ENCODE measurements at places on chromosomes 7 and 10.
A peak's percentile ranks its signal among the peaks of the same experiment; 100 is the strongest.

- peaks cover 50% of the 10 kb centered on the region for H3K27me3 ChIP-seq
- no peak overlapping the region for H3K27ac ChIP-seq
- DNase-seq, result no peak
- no peak overlapping the region for H3K4me3 ChIP-seq
- H3K4me1 ChIP-seq, result no peaks in the 10 kb centered on the region
- H3K36me3 ChIP-seq, result peaks cover 2% of the 10 kb centered on the region
Measured at GRCh38 chr7:55589905-55590304, 17.6 kb upstream of the VOPP1 start.

DNA sequence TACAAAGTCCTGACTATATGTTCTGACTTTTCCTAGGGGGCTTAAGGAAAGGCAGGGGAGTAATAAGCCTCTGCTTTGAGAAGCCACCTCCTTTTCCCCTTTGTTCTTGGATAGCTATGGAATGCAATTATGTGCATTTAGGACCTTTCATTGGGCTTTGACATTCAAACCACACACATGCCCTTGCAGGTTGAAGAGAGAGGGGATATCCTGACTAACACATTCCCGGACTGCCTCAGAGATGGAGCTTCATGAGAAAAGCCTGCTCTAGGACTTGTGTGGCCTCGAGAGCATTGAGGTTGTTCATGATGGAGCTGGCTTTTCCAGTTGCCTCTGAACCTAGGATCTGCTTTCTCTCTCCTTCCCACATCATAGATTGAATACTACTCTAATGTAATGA lies 694.5 kb downstream of the LRMDA start:
- no peaks in the 10 kb centered on the region for H3K27me3 ChIP-seq
- H3K4me1 ChIP-seq, result no peaks in the 10 kb centered on the region
- no peak overlapping the region for H3K27ac ChIP-seq
- no peak for DNase-seq

DNA sequence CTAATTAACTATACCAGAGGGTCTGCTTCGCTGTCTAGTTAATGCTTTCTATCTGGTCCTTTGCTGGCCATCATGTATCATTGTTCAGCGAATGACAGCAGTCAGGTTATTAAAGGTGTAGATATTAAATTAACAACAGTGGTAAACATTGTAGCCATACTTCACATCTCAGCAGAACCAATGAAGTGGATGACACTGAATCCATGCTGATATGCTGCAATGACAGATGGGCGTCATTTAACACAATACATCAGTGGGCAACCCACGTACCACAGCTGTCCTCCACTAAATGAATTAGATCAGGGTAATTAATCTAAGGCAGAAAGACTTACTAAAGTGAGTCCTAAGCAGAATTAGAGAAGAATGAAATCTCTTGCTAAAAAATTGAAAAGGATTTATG lies 767.2 kb downstream of the NXPH1 start:
- no peaks in the 10 kb centered on the region for H3K36me3 ChIP-seq
- no peaks in the 10 kb centered on the region for H3K27me3 ChIP-seq
- H3K27ac ChIP-seq, result no peak overlapping the region
- H3K4me1 ChIP-seq, result no peaks in the 10 kb centered on the region

DNA sequence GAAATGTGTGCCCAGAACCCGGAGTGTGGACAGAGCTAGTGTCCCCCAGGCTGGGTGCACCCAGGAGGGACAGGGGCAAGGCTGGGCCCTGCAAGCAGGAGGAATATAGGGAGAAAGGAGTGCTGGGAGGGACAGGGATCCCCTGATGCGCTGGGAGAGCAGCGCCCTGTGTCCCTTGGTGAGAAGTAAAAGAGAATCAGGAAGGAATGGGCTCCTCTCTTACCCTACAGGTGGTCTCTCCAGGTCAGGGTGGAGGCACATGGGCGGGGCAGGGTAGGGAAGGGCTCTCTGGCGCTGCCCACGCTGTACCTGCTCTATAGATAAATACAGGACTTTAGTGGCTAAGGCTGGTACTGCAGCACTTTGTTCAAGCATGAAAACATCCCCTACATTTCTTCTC lies 753.8 kb downstream of the GRID1 start:
- H3K27me3 ChIP-seq, result peaks cover 5% of the 10 kb centered on the region
- peaks cover 3% of the 10 kb centered on the region for H3K36me3 ChIP-seq
- peak overlapping the region; percentile 74 for H3K4me3 ChIP-seq
- DNase-seq, result peak; percentile 9
- peak overlapping the region; percentile 89 for H3K27ac ChIP-seq

DNA sequence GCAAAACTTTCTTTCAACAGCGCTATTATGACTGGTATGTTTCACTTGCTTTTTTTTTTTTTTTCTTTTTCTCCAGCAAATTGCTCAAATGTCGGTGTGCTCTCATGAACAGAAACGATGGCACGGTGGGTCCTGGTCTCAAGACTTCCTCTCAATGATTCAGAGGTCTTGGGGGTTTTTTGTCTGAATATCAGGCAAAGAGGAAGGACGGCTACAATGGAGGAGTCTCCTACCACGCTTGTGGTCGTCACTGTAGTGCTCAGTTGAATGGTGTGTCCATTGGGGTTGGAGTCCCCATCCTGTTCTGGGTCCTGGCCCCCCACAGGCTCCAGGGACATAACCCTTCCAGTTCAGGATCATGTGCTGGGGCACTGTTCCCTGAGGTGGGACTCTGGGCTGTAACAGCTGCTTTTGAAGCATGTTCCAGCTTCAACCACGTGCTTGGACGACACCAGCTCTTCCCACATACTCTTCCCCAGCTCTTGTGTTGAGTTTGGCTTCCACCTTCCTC lies 266.7 kb upstream of the KLF6 start:
- H3K36me3 ChIP-seq, result no peaks in the 10 kb centered on the region
- H3K4me1 ChIP-seq, result no peaks in the 10 kb centered on the region
- DNase-seq, result no peak
- no peaks in the 10 kb centered on the region for H3K27me3 ChIP-seq
- no peak overlapping the region for H3K27ac ChIP-seq

GRCh38 chr7:23964715-23965114 lies 254.7 kb downstream of the STK31 start:
- H3K4me1 ChIP-seq, result no peaks in the 10 kb centered on the region
- no peak overlapping the region for H3K27ac ChIP-seq
- no peak for DNase-seq
- no peak overlapping the region for H3K4me3 ChIP-seq

- H3K27ac ChIP-seq, result no peak overlapping the region
- H3K27me3 ChIP-seq, result no peaks in the 10 kb centered on the region
- H3K4me3 ChIP-seq, result no peak overlapping the region
- no peaks in the 10 kb centered on the region for H3K36me3 ChIP-seq
Measured at GRCh38 chr7:82162289-82162688, 281.3 kb downstream of the CACNA2D1 start.

DNA sequence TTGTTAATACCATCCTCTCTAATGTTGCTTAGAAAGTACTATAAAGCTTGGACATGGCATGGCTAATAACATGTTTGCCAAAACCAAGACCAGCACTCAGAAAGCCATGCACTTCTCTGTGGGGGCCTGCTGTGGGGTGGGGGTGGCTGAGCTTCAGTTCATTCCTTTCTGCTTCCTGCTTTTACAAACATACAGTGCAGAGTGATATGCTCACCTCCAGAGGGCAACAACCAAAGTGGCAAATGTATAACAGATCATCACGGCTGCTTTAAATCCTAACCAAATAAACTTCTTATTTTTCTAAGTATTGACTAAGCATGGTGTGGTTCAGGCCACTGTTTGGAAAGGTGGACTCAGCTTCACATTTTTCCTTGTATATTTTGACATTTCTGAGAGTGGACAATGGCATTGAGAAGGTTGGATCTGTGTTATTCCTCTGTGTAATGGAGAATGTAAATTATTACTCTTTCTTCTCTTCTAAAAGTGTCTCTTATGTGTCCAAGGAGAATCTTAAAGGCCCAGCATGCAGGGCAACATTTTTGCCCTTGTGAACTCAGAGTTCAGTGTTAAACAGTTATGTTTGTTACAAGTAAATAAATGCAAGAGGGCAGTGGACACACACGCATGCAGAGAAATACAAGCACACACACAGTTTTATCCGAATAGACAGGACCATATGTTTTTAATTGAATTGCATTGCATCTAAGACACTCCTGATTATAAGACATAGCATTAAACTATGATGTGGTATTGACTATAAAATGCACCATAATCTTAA lies 186.1 kb downstream of the HERPUD2 start:
- no peaks in the 10 kb centered on the region for H3K36me3 ChIP-seq
- no peaks in the 10 kb centered on the region for H3K4me1 ChIP-seq
- H3K4me3 ChIP-seq, result no peak overlapping the region
- peaks cover 44% of the 10 kb centered on the region for H3K27me3 ChIP-seq
- H3K27ac ChIP-seq, result no peak overlapping the region

DNA sequence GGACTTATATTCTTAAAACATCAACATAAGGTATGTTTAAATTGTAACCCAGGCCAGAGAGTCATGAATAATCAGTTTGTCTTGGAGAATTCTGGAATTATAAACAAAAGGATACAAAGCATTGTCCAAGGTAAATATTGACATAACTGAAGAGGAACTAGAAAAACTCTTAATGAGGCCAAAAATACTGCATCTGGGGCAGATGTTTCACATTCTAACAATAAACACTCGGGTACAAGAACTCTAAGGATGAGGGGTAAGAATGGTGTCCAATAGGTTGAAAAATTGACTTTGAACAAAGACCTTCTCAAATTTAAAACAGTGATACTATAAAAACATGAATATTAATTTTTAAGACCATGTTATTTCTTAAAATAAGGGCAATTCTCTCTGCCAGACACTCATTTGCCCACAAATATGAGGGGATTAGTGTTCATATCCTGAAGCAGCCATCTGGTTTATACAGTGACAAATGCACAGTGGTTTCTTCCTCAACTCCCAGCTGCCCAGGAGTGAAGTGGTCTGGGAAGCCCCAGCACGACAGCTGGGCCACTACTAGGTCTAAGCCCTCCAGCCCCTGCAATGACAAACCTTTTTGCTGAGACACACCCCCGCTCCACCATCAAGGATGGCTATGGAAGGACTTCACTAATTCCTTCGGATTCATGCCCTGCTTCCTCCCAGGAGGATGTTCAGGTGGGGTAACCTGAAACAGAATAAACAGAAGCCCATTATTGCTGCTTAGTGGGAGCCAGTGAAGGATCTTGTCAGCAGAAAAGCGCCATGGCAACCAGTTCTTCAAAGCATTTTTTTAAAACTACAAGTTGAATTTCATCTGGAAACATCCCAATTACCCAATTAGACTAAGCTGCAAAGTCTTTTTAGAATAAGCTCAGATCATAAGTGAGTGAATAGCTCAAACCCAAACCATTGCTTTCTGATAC lies 107.5 kb upstream of the ARID5B start:
- H3K27me3 ChIP-seq, result no peaks in the 10 kb centered on the region
- no peaks in the 10 kb centered on the region for H3K4me1 ChIP-seq
- H3K27ac ChIP-seq, result no peak overlapping the region
- no peak overlapping the region for H3K4me3 ChIP-seq

GRCh38 chr10:34180749-34181148 lies 634.3 kb downstream of the PARD3 start:
- no peak overlapping the region for H3K27ac ChIP-seq
- H3K36me3 ChIP-seq, result no peaks in the 10 kb centered on the region
- no peak for DNase-seq
- no peaks in the 10 kb centered on the region for H3K4me1 ChIP-seq

- H3K27ac ChIP-seq, result no peak overlapping the region
- no peak overlapping the region for H3K4me3 ChIP-seq
- peaks cover 21% of the 10 kb centered on the region for H3K27me3 ChIP-seq
- no peak for DNase-seq
- H3K4me1 ChIP-seq, result no peaks in the 10 kb centered on the region
- H3K36me3 ChIP-seq, result no peaks in the 10 kb centered on the region
Measured at GRCh38 chr7:156629873-156630272, 10.7 kb upstream of the RNF32 start.

DNA sequence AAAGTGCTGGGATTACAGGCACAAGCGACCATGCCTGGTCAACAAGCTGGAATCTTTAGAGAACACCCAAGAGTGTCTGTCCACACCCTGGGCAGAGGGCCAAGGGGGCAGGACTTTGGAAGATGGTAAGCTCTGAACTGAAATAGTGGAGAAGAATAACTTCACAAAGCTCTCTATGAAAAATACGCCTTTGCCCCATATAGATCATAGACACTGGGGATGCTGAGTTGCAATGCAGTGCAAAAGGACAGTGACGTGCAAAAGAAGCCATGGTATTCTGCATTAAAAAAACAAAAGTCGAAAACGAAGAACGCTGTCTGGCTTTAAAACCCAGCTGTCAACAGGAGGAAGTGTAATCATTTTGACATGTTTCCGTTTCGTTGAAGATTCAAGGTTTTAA lies 353.6 kb downstream of the CALN1 start:
- no peaks in the 10 kb centered on the region for H3K27me3 ChIP-seq
- no peak overlapping the region for H3K4me3 ChIP-seq
- DNase-seq, result no peak
- H3K27ac ChIP-seq, result no peak overlapping the region
- no peaks in the 10 kb centered on the region for H3K36me3 ChIP-seq

GRCh38 chr7:130218806-130219620 lies 11.4 kb downstream of the SSMEM1 start:
- H3K27ac ChIP-seq, result no peak overlapping the region
- no peak for DNase-seq
- H3K36me3 ChIP-seq, result no peaks in the 10 kb centered on the region
- no peak overlapping the region for H3K4me3 ChIP-seq
- no peaks in the 10 kb centered on the region for H3K4me1 ChIP-seq

- no peaks in the 10 kb centered on the region for H3K36me3 ChIP-seq
- no peaks in the 10 kb centered on the region for H3K4me1 ChIP-seq
- no peak overlapping the region for H3K4me3 ChIP-seq
- H3K27me3 ChIP-seq, result no peaks in the 10 kb centered on the region
- DNase-seq, result no peak
Measured at GRCh38 chr10:83458611-83459010, 680.7 kb upstream of the GHITM start.

GRCh38 chr7:83487801-83488200 lies 161.1 kb downstream of the SEMA3E start:
- H3K27me3 ChIP-seq, result no peaks in the 10 kb centered on the region
- no peak overlapping the region for H3K4me3 ChIP-seq
- no peak overlapping the region for H3K27ac ChIP-seq
- no peaks in the 10 kb centered on the region for H3K4me1 ChIP-seq

GRCh38 chr7:149773446-149774236 lies at the start of gene ZNF467:
ZNF467 (minus strand) TSS chr7:149773588; CDS start chr7:149771032, 2,556 bp downstream.
- H3K4me1 ChIP-seq, result no peaks in the 10 kb centered on the region
- no peak within 1 kb of the TSS for H3K27ac ChIP-seq
- DNase-seq, result no peak
- H3K4me3 ChIP-seq, result peak within 1 kb of the TSS; percentile 81
- H3K27me3 ChIP-seq, result no peaks in the 10 kb centered on the region

- H3K4me3 ChIP-seq, result no peak overlapping the region
- no peaks in the 10 kb centered on the region for H3K4me1 ChIP-seq
- no peak overlapping the region for H3K27ac ChIP-seq
- H3K27me3 ChIP-seq, result no peaks in the 10 kb centered on the region
Measured at GRCh38 chr10:64537112-64537511, 1015.9 kb downstream of the REEP3 start.

DNA sequence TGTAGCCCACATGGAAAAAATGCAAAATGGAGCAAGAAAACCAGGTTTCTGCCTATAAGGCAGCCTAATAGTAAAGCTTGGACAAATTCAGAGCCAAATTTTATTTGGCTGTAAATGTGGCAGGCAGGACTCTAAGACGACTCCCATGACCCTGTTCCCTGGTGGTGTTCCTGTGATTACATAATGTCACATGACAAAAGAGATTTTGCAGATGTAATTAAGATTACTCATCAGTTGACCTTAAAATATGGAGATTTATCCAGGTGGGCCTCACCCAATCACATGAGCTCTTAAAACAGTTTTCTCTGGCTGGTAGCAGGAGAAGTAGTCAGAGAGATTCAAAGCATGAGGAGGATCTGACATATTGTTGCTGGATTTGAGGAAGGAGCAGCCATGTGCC lies 303.1 kb upstream of the IMMP2L start:
- no peak overlapping the region for H3K4me3 ChIP-seq
- H3K27me3 ChIP-seq, result peaks cover 9% of the 10 kb centered on the region
- DNase-seq, result no peak
- H3K4me1 ChIP-seq, result no peaks in the 10 kb centered on the region
- peaks cover 3% of the 10 kb centered on the region for H3K36me3 ChIP-seq

All from central memory CD8-positive, alpha-beta T cell (primary cell).